ENCODE measurements at places on chromosomes 3 and 15. TPM values are rescaled to one million over a fixed set of nuclear protein-coding genes. Genes with fewer than 3 reads are reported as not detected.

DNA sequence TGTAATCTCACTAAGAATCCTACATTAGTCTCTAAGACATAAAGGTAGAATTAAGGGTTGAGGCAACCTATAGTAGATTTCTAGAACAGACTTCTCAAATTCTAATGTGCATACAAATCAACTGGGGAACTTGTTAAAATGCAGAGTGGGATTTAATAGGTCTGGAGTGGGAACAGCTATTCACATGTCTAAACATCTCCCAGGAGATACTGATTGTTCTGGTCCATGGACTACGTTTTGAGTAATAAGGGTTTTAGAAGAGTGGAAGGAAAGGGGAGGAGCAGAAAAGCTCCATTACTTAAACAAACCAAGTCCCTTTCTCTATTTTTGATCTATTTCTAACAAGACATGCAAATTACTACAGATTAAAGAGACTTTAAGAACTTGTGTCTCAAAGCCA is 524.8 kb downstream of the TUSC7 start:
- DNase-seq: no peak
- no peak overlapping the region for H3K27ac ChIP-seq
- H3K4me3 ChIP-seq: no peak overlapping the region

DNA sequence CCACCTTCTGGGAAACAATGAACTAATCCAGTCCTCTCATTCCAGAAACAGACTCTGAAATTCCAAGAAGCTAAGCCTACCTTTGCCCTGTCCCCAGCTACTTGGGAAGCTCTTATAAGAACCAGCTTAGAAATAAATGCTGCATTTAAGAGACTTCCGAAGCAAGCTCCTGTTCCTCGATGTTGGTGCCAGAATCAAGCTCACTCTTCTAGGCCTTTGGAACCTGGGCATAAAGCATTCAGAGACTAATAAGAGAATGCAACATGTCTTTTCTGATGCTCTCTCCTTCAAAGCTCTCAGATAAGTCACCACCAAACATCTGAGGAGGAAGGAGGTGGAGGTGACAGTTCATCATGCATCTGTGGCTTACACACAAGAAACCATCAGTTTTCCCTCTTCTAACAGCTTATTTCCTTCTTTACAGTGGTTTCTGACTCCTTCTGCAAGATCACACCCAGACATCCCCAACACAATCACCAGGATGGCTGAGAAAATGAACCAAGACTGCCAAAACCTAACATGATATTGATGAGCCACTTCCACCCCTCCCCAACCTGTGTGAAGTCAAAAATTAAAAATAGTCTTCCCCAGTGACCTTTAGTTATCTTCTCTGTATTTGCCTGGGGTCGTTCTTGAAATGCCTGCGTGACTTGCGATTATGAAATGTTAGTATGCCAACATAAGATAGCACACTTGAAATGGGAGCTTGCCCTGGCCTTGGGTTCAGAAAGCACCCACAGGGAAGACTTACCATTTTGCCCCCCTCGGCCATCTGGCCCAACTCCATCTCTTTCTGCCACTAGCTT is 11.5 kb downstream of the ARHGEF3 start:
- no peak overlapping the region for H3K4me3 ChIP-seq
- no peaks in the 10 kb centered on the region for H3K27me3 ChIP-seq
- DNase-seq: peak; percentile 42

DNA sequence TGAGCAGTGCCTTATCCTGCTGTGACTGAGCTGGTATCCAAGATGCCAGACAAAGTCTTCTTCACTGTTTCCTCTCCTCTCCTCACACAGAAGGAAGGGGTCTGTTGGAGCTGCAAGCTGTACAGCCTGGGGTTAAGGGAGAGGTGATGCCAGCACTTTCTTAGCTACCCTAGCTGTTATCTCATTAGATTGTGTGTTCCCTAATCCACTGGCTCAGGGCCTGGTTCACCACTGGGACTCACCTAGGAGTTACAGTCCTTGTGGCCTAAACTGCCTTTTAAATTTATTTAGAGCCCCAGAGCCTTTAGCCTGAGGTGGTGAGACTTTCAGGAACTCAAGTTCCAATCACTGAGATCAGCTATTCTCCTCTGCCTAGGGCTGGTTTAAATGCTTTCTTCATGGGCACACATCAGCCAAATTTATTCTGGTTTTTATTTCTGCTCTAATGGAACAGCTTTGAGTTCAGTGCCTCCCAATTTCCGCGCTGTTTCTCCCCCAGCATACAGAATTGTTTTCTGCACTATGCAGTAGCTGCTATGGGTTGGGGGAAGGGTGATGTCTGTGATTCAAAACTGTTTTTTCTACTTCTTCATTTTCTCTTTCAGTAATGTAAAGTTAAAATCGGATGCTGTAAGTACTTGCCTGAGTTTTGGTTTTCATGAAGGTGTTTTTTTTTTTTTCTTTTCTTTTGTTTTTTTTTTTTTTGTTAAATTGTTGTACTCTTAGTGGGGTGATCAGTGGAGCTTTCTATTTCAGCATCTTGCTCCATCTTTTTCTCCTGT is 198.8 kb downstream of the DOCK3 start:
- H3K4me1 ChIP-seq: no peaks in the 10 kb centered on the region
- no peak overlapping the region for H3K27ac ChIP-seq
- no peak for DNase-seq
- no peak overlapping the region for H3K4me3 ChIP-seq
- no peaks in the 10 kb centered on the region for H3K36me3 ChIP-seq
- H3K27me3 ChIP-seq: no peaks in the 10 kb centered on the region

- no peaks in the 10 kb centered on the region for H3K27me3 ChIP-seq
- H3K4me3 ChIP-seq: no peak overlapping the region
- H3K27ac ChIP-seq: peak overlapping the region; percentile 78
- H3K36me3 ChIP-seq: no peaks in the 10 kb centered on the region
- H3K4me1 ChIP-seq: peaks cover 10% of the 10 kb centered on the region
- DNase-seq: peak; percentile 80
Measured at GRCh38 chr3:8482960-8483665, 18.5 kb upstream of the LMCD1 start.

DNA sequence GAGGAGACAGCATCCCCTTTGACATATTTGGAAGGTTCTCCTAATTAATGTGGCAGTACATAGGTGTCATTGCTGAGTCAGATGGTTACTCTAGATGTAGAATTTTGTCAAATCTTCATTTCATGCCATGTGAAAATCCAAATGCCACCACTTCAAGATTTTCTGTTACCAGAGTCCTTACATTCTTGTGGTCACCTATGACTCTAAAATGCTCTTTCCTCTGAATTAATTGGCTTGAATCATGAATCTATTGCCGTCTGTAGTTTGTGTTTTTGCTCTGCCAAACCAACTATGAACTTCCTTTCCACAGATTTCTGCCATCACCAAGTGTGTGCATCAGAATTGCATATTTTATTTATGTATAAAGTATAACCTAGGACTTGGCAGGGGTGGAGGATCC is 269.4 kb upstream of the ZPLD1 start:
- H3K27ac ChIP-seq: no peak overlapping the region
- no peaks in the 10 kb centered on the region for H3K36me3 ChIP-seq
- H3K27me3 ChIP-seq: no peaks in the 10 kb centered on the region

DNA sequence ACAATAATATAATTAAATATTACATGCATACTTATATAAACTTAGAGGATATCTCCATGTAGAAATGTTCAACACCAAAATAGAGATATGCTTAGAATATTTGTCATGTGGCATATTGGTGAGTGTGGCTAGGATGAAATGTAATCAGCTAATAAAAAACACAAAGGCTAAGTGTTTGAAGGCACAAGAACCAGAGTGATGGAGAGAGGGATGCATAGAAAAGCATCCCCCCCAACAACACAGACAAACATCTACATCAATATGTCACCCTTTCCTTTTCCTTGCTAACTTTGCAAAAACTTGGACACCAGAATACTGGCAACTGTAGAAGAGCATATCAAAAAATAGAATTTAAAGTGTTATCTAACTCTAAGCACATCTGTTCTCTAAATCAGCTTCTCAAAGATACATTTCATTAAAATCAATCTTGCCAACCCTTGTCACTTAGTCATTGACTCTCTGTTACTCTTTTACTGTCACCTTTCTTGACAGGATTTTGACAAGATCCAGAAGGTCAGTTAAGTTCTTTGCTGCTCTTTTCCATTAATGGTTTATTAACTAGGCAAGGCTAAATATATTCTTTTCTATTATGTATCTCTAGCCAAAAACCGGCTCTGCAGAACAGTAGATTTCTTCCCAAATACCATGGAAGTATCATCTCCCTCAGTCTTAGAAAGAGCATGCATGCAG is 695.9 kb downstream of the OTOL1 start:
- no peak overlapping the region for H3K27ac ChIP-seq
- no peak overlapping the region for H3K4me3 ChIP-seq
- DNase-seq: no peak
- H3K36me3 ChIP-seq: no peaks in the 10 kb centered on the region

GRCh38 chr3:86162521-86162920 is 828.4 kb downstream of the VGLL3 start:
- H3K36me3 ChIP-seq: no peaks in the 10 kb centered on the region
- no peak for DNase-seq
- H3K27me3 ChIP-seq: no peaks in the 10 kb centered on the region
- H3K4me1 ChIP-seq: no peaks in the 10 kb centered on the region
- H3K27ac ChIP-seq: no peak overlapping the region
- no peak overlapping the region for H3K4me3 ChIP-seq

- H3K36me3 ChIP-seq: no peaks in the 10 kb centered on the region
- no peaks in the 10 kb centered on the region for H3K27me3 ChIP-seq
- H3K4me3 ChIP-seq: no peak overlapping the region
- no peak overlapping the region for H3K27ac ChIP-seq
Measured at GRCh38 chr3:131705558-131706051, 202.8 kb upstream of the MRPL3 start.

DNA sequence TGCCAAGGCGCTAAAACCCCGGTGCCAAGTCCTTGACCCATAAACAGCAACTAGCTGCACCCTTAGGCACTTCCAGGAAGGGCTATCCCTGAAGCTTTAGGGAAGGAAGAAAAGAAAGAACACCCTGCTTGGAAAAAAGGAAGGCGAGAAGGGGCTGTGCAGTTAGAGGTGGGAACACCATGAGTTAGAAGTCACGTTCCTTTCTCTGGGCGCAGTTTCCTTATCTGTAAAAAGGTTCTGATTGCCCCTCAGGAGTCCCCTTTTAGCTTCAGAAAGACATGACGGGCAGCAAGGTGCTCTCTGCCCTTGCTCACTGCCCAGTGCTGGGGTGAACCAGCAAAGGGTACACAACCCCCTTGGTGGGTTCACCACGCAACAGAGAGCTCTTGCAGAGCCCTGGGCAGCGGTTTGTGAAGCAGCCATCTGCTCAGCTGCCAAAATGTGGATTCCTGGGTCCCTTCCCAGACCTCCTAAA is 798 bp downstream of the GCHFR start:
- H3K4me1 ChIP-seq: peaks cover 7% of the 10 kb centered on the region
- peak overlapping the region; percentile 56 for H3K27ac ChIP-seq
- DNase-seq: no peak

DNA sequence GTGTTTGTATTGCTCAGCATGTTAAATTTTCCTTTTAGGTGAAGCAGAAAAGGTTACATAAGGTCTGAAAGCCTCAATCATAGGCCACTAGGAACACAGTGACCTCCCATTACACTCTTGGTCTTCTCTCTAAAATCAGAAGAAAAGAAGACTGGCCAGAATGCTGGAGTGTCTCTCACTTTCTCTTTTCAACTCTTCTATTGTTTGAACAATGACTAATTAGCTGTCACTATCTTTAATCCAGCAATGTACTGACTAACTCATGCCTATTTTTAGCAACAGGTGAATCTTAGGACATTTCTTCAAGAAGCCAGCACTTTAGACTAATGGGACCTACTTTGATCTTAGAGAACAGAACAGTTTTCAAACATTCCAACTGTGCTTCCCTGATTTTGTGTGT is 142.8 kb downstream of the TGFBR2 start:
- no peak for DNase-seq
- no peak overlapping the region for H3K27ac ChIP-seq
- no peaks in the 10 kb centered on the region for H3K27me3 ChIP-seq
- no peaks in the 10 kb centered on the region for H3K36me3 ChIP-seq
- no peaks in the 10 kb centered on the region for H3K4me1 ChIP-seq

- no peak overlapping the region for H3K4me3 ChIP-seq
- peak; percentile 48 for DNase-seq
- H3K27me3 ChIP-seq: no peaks in the 10 kb centered on the region
- H3K36me3 ChIP-seq: no peaks in the 10 kb centered on the region
Measured at GRCh38 chr3:72891053-72891855, 3.4 kb downstream of the GXYLT2 start.

GRCh38 chr15:85313339-85313738 is 67.1 kb upstream of the AKAP13 start:
- DNase-seq: no peak
- no peaks in the 10 kb centered on the region for H3K36me3 ChIP-seq
- no peaks in the 10 kb centered on the region for H3K27me3 ChIP-seq
- H3K4me1 ChIP-seq: no peaks in the 10 kb centered on the region

- DNase-seq: no peak
- no peaks in the 10 kb centered on the region for H3K36me3 ChIP-seq
- no peak overlapping the region for H3K4me3 ChIP-seq
- no peaks in the 10 kb centered on the region for H3K4me1 ChIP-seq
- no peaks in the 10 kb centered on the region for H3K27me3 ChIP-seq
Measured at GRCh38 chr3:155047672-155048071, 32.4 kb upstream of the MME start.

DNA sequence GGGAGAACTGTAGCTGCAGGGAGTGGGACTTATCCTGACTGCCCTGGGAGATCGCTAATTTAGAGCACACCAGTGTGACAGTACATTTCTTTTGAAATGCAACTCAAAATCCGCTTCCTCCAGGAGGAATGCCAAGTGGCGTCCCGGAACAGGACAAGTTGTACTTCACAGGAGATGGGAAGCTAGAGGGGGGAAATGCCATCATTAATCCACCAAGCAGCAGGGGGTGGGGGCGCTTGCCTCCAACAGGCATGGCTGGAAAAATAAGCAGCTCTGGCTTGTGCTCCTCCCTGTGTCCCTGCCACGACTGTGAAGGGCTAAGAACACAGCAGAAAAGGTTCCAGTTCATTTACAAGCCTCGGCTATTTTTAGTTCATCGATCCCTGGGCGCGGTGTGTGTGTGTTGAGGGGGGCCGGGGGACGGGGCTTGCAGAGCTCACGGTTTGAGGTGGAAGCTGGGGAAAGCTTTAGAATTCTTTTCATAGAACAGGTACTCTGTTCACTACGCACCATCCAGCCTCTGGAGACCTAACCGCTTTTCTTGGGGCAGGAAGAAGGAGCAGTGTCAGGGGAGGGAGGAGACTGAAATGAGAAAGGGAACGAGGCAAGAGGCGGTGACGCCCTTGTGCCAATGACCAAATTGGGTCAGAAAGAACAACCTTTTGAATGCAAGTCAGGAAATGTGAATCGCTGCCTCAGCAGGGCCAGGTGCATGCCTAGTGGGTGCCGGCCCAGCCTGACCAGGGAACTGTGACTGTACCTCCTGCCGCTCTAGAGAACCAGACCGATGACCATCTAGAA is 51.8 kb upstream of the DGKG start:
- peak overlapping the region; percentile 81 for H3K27ac ChIP-seq
- no peaks in the 10 kb centered on the region for H3K27me3 ChIP-seq
- no peak for DNase-seq
- H3K4me1 ChIP-seq: no peaks in the 10 kb centered on the region
- peak overlapping the region; percentile 51 for H3K4me3 ChIP-seq

GRCh38 chr15:47139965-47140364 is 577.3 kb upstream of the SEMA6D start:
- H3K4me3 ChIP-seq: no peak overlapping the region
- DNase-seq: no peak
- no peaks in the 10 kb centered on the region for H3K4me1 ChIP-seq
- H3K27ac ChIP-seq: no peak overlapping the region
- H3K36me3 ChIP-seq: no peaks in the 10 kb centered on the region

DTWD1 gene
- 29.0 TPM for total RNA-seq

IL5RA gene
- total RNA-seq: 1.1 TPM

APBA2 gene
- 6.1 TPM for total RNA-seq

CACNA1D gene
- 35.7 TPM for total RNA-seq

SLC22A14 gene
- total RNA-seq: 0.19 TPM

ZNF717 gene
- total RNA-seq: 19.8 TPM

CHRNA5 gene
- total RNA-seq: 0.76 TPM

A4GNT gene
- not detected for total RNA-seq

PIGBOS1 gene
- 15.9 TPM for total RNA-seq

Measured in kidney (tissue), 22 donors.